ENCODE measurements at places on chromosomes 11 and 22. TPM values are rescaled to one million over a fixed set of nuclear protein-coding genes. Genes with fewer than 3 reads are reported as not detected.

GSTT2B gene
- 2.1 TPM for total RNA-seq

DNA sequence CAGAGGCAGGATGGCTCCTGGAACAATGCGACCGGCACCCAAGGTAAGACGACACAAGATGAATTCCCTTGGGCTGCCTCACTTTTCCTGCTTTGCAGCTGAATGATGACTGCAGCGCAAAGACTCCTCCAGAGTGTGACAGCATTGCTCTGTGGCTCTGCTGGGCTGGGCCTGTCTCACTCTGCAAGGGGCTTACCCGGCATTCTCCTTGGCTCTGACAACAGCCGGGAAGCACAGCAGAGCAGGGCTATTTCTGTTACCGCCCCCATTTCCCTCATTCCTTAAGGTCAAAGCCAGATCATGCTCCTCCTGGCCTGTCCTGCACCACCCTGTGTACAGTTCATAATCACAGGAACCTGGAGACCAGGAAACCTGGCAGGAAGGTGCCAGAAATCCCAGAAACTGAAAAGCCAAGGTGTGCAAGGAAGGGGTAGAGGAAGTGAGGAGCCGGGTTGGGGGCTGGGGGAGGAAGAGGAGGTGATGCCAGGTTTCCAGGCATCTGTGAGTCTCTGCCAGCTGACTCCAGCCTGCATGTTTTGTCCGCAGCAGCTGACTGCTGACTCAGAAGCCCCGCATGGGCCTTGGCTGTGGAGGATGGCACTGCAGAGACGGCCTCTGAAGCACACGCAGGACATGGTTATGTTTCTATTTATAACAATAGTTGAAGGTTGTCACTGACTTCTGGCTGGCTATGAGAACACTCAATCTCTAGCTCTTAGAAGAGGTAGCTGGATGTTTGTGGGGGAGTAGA, 113.6 kb downstream of the MICAL3 start:
- peaks cover 7% of the 10 kb centered on the region for H3K36me3 ChIP-seq
- peak overlapping the region; percentile 27 for H3K4me3 ChIP-seq
- peak overlapping the region; percentile 36 for H3K27ac ChIP-seq

GRCh38 chr11:19566583-19567379, 145.9 kb upstream of the NAV2 start:
- H3K4me3 ChIP-seq = no peak overlapping the region
- peaks cover 9% of the 10 kb centered on the region for H3K4me1 ChIP-seq
- no peak for DNase-seq
- H3K27me3 ChIP-seq = no peaks in the 10 kb centered on the region
- H3K27ac ChIP-seq = no peak overlapping the region

DNA sequence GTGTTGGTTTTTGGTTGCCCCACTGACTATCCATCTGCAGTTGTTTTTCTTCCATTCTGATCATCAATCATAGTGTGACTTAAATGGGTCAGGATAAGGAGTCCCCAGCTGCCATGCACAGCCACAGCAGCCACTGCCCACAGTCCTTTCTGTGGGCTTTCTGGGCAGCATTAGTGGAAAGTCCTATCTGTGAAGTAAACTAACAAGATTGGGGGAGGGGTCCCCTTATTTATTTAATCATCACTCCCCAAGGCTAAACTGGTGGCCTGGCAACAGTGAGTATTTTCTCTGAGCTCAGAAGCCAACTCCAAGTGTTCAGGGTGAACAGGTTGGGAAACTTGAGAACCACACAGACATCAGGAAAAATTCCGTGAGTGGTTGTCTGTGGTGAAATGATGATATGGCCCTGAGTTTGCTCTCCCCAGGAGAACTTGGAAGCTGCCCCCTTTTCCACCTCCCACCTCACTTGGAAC, 145.0 kb downstream of the CCDC34 start:
- no peaks in the 10 kb centered on the region for H3K27me3 ChIP-seq
- H3K4me3 ChIP-seq = peak overlapping the region; percentile 94
- H3K4me1 ChIP-seq = peaks cover 42% of the 10 kb centered on the region
- H3K27ac ChIP-seq = no peak overlapping the region
- no peak for DNase-seq
- peaks cover 10% of the 10 kb centered on the region for H3K36me3 ChIP-seq

All from neural crest cell (in vitro differentiated cells).